ENCODE measurements at places on chromosomes 12 and 14. TPM values are rescaled to one million over a fixed set of nuclear protein-coding genes. Genes with fewer than 3 reads are reported as not detected.

Gene DIO3
- total RNA-seq = not detected

Gene SALL2
- total RNA-seq = 3.1 TPM

Gene C1QL4
- not detected for total RNA-seq

Gene CMTM5
- not detected for total RNA-seq

Gene EPYC
- not detected for total RNA-seq

Gene C12orf42
- not detected for total RNA-seq

Gene SERPINA9
- not detected for total RNA-seq

Gene COL2A1
- not detected for total RNA-seq

Gene SPIC
- total RNA-seq = not detected

Gene MAP1LC3B2
- 1.2 TPM for total RNA-seq

Gene CFAP251
- 0.20 TPM for total RNA-seq

Gene MYG1
- total RNA-seq = 68.4 TPM

Gene KRT83
- total RNA-seq = not detected

Gene PGAM5
- 50.1 TPM for total RNA-seq

Gene CATSPERB
- 0.26 TPM for total RNA-seq

Gene TAS2R10
- total RNA-seq = not detected

Gene MYH6
- not detected for total RNA-seq

Gene ACSM4
- not detected for total RNA-seq

Gene CISTR
- not detected for total RNA-seq

Gene PLEKHD1
- not detected for total RNA-seq

Gene CLEC4C
- total RNA-seq = not detected

Gene KSR2
- not detected for total RNA-seq

Gene ADAMTS20
- total RNA-seq = not detected

Gene EIF2S3B
- total RNA-seq = 3.1 TPM

Gene AMIGO2
- 19.2 TPM for total RNA-seq

Gene TMEM121
- total RNA-seq = 9.3 TPM

Gene ADIPOR2
- 34.8 TPM for total RNA-seq

Gene SOCS2
- total RNA-seq = 15.9 TPM

Gene CCDC184
- 0.14 TPM for total RNA-seq

Gene KRT81
- not detected for total RNA-seq

Gene CCDC196
- total RNA-seq = not detected

Gene CD9
- total RNA-seq = 3.3 TPM

Gene KLRC2
- not detected for total RNA-seq

Gene IL31
- total RNA-seq = not detected

Gene FBLN5
- total RNA-seq = 1.2 TPM

Gene NYNRIN
- 0.02 TPM for total RNA-seq

Gene CAPZA3
- not detected for total RNA-seq

Gene DNAL1
- 4.4 TPM for total RNA-seq

Gene PTPRR
- not detected for total RNA-seq

Gene REC8
- 19.3 TPM for total RNA-seq

Gene LRRC10
- not detected for total RNA-seq

Gene GUCY2C
- total RNA-seq = not detected
